ENCODE measurements at places on chromosomes 16 and 17.

GRCh38 chr17:66514227-66514806, 211.9 kb downstream of the PRKCA start:
- no peak for DNase-seq

GRCh38 chr16:69424935-69425784, 741 bp downstream of the CYB5B start:
- DNase-seq: peak; percentile 31

- no peak for DNase-seq
Measured at GRCh38 chr16:67463059-67463458, 17.9 kb downstream of the ATP6V0D1 start.

DNA sequence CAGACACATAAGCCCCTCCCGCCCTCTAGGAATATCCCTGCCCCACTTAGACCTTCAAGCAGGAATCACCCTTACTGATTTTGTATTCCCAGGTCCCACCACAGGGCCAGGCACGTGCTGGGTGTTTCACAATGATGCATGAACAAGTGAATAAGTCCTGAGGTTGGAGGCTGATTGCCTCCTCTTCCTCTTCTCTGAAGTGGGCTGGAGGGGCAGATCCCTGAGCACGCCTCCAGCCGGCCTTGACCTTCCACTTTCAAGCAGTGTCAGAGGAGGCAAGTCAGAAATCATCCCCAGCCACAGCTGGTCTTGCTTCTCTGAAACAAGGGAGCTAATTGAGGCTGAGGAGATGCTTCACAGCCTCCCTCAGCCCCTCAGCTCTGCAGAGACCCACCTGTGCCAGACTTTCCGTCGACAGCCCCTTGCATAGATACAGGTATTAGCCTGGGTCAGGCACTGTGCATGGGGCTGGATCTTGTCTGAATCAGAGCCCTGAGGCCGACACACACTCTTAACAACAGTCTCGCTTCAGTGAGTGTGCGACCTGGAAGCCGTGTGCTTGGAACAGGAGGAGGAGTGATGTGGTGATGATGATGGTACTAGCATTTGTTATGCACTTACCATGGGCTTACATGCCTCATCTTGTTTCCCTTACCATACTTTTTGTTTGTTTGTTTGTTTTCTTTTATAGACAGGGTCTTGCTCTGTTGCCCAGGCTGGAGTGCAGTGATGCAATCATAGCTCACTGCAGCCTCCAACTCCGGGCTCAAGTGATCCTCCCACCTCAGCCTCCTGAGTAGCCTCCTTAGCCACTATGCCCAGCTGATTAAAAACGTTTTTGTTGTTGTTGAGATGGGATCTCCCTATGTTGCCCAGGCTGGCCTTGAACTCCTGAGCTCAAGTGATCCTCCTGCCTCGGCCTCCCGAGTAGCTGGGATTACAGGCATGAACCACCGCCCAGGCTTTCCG, 15.0 kb downstream of the MRM1 start:
- DNase-seq: peak; percentile 12

DNA sequence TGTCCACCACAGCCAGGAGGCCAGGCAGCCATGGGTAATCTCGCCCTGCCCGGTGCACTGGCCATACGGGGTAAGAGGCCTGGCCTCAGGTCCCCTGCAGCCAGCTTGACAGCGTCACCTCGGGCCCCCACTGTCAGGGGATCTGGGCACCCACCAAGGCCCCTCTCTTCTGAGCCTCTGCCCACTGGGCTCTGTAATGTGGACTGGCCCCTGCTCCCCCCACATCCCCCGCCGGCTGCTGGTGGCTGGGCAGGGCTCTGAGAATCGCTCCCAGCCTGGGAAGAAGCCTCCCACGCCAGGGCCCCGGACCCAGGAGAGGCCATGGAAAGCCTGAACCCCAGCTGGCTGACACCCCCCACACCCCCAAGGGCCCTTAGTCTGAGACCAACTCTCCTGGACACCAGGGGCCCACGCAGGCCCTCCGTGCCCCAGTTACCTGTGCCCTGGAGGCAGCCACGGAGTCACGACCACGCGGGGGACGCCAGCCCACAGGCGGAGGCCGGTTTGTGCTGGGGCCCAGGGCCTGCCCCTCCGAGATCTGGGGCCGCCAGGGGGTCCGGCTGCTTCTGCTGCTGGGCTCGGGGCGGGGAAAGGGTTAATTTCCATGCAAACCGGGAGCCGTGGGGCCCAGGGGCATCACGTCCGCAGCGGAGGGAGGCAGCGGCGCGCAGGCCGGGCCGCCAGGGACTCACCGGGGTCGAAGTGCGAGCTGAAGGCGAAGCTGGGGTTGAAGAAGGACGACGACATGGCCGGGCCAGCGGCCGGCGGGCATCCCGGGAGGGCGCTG, at the start of gene PVALEF:
Gene PVALEF, plus strand, starts transcription at position 262 of the 787 bp plus-strand sequence. CDS start 15,720 bp downstream, outside the sequence.
- no peak for DNase-seq

DNA sequence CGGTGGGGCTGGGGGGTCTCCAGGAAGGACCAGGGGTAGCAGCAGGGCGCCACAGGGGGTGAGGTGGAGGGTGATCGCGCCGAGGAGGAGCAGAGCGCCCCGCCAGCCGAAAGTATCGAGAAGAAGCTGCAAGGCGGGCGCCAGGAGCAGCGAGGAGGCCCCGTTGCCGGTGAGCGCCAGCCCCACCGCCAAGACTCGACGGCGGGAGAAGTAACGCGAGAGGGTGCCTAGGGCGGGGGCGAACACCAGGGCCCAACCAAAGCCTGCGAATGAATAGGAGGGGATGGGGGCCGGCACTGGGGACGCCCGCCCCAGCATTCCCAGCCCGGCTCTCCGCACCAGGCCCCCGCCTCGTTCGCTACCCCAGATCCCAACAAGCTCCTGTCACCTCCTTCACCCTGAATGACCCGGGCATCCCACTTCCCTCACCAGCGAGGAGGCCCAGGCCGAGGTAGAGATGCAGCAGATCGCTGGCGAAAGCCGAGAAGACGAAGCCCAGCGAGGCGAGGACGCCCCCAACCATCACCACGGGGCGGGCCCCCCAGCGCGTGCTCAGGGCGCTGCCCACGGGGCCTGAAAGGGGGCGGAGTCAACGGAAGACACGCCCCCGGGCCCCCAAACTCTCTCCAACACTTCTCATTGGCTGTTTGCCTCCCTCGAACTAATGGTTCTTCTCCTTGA, 1.3 kb downstream of the SLC16A11 start:
- DNase-seq: no peak

GRCh38 chr17:40561871-40562611, 3.2 kb downstream of the CCR7 start:
- DNase-seq: peak; percentile 24

DNA sequence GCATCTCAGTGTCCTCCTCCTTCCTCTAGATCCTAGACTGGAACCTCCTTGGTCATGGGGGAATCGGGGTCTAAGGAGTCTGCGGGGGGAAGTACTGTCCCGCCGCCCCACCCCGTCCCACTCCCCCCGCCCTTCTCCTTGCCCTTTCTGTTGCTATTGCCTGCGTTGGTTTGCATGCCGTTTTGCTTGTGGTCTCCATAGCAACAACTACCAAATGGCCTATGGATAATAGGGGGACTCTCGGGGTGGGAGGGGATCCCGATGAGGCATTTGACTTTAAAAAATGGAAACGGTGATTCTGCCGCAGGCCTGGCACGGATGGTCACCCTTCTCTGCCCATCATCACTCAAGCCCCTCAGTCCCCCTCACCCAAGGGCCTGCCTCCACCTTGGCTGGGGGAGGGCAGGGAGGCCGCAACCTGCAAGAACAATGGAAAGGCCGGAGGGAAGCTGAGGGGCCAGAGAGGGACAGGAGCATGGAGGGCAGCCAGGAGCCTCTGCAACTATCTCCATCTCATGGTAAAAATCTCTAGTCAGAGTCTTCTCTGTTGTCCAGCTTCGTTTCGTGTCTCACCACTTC, 231.4 kb upstream of the TNRC6C start:
- DNase-seq: no peak

DNA sequence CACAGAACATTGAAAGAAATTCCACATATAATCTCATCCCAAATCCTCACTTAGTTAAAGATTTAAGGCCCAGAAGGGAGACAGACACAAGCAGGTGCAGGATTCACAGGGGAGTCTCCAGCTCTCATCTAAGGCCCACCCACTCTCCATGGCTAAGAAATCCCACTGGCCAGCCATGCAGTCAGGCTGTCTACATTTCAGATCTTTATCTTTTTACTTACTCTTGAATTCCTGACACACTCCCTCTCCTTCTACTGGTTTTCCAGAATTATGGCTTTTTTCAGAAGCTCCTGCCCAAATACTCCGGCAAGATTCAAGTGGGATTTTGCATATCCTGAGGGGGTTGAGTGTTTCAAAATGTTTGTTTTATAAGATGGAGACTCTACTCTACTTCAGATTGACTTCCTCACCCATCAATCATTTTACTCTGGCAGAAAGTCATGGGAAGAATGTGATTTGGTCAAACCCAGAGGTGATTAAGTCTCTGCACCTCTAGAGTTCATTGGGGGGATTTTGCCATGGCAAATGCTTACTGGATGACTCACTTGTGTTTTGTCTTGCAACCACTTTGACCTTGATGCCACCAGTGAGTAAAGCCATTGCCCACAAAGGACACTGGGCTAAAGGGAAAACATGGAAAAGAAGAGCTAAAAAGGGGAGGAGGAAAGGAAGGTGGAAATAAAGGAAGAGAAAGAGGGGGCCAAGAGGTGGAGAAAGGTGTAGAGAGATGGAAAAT, 688.8 kb upstream of the SALL1 start:
- DNase-seq: no peak

GRCh38 chr17:73337330-73337710, 25.5 kb upstream of the CDC42EP4 start:
- DNase-seq: no peak

DNA sequence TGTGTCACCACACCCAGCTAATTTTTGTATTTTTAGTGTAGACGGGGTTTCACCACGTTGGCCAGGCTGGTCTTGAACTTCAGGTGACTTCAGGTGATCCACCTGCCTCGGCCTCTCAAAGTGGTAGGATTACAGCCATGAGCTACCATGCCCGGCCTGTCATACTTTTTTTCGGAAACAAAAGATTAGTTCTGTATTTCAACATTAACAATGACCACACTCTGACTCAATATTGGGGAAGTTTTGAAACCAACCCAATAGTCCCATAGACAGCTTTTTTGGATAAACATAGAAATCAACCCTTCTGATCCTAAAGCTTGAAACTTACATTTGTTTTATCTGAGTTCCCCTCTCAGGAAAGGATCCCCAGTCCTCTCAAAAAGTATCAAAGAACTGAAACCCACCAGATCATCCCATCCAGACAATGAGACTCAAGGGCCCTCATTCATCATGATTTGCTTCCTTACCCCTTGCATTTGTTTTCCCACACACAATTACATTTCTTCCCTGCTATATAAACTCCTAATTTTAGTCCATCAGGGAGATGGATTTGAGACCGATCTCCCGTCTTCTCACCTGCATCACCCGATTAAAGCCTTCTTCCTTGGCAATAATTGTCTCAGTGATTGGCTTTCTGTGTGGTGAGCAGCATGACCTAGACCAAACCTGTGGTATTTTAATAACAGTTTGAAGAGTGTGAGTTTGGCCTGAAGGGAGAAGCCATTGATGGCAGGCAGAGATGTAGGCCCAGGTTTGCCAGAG, 7.2 kb upstream of the AGRP start:
- DNase-seq: peak; percentile 93

DNA sequence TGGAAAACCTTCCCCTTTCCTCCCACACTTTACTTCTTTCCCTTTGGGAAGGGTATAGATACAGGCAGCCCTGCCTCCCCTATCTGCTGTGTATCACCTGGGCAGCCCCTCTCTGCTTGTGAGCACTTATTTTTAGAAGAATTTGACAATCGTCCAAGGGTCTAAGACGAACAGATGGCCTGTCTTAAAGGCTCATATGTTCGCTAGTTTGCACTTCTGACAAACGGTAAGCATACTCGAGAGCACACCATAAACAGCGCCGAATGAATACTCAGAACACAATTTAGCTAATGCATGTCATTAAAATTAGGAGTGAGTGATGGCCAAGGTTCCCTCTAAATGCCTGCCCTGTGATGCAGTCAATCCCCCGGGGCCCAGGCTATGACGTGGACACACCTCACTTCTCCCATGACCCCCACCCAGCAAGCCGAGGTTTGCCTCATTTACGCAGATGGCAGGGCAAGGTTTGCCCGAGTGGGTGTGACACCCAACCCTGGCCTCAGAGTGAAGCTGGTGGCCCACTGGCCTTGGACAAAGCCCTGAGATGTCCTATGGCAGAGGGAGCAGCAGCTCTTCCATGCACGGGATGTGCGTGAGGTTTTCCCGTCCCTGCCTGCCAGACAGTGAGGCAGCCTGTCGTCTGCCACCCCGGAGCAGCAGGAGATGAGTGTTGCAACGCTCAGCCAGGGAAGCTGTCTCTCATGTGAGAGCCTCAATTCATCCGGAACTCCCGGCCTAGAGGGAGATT, 125.2 kb downstream of the C16orf78 start:
- no peak for DNase-seq

GRCh38 chr16:24807301-24807700, 38.5 kb upstream of the SLC5A11 start:
- no peak for DNase-seq

DNA sequence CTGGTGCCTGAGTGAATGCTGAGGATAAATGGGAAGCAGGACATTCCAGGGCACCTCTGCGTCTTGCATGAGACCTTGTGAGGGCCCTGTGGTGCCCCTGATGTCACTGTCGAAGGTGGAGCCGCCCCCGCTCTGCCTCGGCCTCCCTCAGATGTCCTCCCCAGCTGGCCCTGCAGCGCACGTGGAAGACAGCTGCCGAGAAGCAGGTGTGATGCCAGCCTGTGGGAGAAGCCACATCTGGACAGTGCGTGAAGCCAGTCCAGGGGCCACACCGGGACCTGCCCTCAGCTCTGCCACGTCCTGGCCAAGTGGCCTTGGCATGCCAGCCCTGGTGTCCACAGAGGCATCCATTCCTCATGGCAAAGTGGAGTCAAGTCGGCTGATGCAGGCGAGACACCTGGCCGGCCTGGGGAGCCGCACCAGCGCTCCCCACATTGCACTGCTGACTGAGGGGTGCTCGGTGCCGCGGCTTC, 21.6 kb upstream of the METRNL start:
- no peak for DNase-seq

GRCh38 chr16:86363836-86364618, 146.3 kb upstream of the FOXF1 start:
- no peak for DNase-seq

GRCh38 chr16:87464691-87465300, 28.0 kb downstream of the ZCCHC14 start:
- peak; percentile 86 for DNase-seq

GRCh38 chr17:74779501-74779900, 3.4 kb upstream of the NAT9 start:
- DNase-seq: peak; percentile 84

DNA sequence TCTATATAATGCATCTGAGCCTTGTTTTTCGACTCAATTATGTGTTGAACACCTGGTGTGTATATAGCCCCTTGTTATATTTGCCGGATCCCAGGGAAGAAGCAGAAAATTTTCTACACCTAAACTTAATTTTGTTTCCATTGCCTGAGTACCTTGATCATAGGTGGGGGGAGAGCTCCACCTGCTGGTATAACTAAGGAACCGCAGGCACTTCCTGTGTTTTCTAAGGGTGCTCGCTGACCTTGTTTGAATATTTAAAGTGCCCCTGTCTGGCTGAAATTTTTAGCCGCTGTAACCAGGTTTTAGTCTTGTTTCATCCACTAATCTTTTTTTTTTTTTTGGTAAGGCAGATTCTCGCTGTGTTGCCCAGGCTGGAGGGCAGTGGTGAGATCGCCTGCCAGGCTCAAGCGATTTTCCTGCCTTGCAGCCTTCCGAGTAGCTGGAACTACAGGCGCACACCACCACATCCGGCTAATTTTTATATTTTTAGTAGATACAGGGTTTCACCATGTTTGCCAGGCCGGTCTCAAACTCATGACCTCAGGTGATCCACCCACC, 6.5 kb upstream of the NUBP1 start:
- DNase-seq: peak; percentile 92

- DNase-seq: no peak
Measured at GRCh38 chr17:72063262-72063661, 57.6 kb upstream of the SOX9 start.

GRCh38 chr17:5478992-5479391, 7.0 kb downstream of the DERL2 start:
- DNase-seq: no peak

Data from inflammatory macrophage treated with lipopolysaccharide for 1 hour (primary cell).